Stimulated activated CD4-positive, alpha-beta T cell treated with anti-CD3 and anti-CD28 coated beads, Interleukin-15, amount 100 ng/mL, for 1 hour (primary cell): ENCODE measurements at places on chromosomes 6 and 20.

DNA sequence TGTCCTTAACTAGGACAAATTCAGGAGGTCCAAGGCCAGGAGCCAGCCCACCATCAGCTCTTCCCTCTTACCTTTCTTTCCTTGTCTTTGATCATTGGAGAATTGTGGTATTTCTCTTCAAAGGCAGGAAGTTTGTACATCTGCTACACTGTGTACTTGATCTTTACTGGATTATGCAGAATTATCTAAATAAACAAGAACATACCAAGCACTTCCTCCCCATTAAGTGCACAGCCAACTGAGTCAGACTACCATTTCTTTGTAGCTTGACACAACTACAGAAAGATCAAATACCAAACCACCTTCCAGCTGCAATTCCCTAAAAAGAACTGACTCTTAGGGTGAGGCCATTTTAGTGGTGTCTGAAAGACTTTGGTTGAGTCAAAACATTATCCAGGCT is 195.1 kb downstream of the HDGFL1 start:
- no peak for DNase-seq

DNA sequence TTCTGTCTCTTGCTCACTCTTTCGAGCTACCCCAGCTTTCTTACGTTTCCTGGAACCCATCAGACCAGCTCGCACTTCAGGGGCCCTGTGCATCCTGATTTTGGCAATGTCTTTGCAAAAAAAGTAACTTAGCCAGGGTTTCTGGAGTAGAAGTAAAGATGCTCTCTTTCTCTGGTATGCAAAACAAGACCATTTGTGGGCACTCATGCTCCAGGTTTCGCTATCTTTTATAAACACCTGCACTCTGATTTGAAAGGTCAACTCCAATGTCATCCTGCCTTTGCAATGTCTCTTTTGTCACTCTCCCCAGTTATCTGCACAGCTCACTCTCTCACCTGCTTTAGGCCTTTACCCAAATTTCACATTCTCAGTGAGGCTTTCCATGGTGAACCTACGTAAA is 869.1 kb downstream of the QKI start:
- DNase-seq: no peak

DNA sequence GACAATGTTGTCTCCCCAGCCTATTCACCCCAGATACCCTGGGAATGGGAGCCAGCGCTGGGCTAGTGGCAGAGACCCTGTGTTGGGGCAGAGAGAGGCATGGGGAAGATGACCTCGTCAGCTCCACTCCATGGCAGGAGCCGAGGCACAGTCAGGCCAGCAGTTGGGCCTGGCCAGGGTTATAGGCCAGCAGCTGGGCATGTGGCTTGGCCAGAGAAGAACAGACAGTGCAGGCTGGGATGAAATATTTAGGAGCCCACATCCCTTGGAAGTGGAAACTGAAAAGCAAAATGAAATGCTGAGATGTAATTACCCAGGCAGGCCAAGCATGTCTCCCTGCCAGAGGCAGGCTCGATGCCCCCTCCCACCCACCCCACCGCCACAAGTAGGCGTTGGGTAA is 70.0 kb downstream of the GRM4 start:
- no peak for DNase-seq

DNA sequence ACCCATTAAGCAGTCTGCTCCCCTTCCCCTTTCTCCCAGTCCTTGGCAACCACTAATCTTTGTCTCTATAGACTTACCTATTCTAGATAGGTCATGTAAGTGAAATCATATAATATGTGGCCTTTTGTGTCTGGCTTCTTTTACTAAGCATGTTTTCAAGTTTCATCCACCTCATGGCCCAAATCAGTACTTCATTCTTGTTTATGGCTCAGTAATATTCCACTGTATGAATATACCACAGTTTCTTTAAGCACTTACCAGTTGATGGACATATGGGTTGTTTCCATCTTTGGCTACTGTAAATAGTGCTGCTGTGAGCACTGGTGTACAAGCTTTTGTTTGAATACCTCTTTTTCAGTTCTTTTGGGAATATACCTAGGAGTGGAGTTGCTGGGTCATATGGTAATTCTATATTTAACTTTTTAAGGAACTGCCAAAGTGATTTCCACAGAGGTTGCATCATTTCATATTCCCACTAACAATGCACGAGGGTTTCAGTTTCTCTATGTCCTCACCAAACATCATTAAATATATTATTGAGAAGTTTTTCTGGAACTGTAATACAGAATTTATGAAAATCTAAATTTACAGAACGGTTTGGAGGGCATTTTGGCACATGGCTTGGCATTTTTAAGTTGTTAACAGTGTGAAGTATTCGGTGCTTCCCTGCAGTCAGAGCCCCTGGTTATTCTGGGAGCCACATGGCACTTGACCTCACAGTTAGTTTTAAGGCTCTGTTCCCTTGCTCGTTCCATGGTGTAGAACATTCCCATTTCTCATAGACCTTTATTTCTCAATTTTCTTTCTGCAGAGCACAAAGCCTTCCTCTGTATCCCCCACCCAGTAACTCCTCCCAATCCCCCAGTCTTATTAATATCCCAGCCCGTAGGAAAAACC is 27.0 kb upstream of the DTNBP1 start:
- DNase-seq: no peak

DNA sequence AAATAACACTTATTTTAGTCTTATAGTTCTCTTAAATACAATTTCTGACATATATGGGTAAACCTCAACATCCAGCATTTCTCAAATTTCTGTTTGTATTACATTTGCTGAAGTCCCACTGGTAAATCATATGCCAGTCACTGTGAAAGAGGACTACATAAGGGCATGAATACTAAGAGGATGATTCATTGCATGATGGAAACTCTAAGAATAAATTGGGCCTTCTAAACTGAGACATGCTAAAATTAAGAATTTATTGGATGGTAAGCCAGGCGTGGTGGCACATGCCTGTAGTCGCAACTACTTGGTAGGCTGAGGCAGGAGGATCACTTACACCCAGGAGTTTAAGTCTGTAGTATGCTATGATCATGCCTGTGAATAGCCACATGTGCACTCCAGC is 12.1 kb downstream of the DEFB123 start:
- DNase-seq: no peak

DNA sequence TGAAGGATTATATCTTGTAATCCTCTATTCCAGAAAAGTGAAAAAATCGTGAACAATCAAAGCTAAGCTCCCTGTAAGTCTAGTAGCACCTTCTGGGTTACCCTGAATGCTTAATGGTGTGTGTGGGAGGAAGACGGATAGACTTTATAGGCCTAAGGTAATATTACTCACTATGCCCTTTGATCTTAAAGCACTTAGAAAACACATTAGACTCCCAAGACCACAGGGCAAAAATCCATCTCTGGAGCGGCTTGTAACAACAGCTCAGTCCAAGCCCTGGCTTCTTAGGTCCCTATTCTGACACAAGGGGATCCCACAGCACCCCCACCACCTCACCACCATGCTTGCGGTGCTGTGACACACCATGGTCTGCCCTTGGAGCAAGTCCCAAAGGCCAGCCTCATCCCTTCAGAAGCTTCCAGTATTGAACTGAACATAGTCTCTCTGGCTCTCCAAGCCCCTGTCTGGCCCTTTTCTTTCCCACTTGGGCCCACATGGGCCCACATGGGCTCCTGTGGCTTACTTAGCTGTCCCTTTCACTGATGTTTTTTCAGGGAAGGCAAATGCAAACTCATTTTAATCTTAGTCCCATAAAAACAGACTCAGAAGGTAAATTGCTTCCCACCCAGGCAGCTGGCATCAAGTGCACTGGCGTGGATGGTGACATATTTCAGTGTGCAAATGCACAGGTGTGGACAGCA is 28.3 kb downstream of the C6orf132 start:
- DNase-seq: no peak

DNA sequence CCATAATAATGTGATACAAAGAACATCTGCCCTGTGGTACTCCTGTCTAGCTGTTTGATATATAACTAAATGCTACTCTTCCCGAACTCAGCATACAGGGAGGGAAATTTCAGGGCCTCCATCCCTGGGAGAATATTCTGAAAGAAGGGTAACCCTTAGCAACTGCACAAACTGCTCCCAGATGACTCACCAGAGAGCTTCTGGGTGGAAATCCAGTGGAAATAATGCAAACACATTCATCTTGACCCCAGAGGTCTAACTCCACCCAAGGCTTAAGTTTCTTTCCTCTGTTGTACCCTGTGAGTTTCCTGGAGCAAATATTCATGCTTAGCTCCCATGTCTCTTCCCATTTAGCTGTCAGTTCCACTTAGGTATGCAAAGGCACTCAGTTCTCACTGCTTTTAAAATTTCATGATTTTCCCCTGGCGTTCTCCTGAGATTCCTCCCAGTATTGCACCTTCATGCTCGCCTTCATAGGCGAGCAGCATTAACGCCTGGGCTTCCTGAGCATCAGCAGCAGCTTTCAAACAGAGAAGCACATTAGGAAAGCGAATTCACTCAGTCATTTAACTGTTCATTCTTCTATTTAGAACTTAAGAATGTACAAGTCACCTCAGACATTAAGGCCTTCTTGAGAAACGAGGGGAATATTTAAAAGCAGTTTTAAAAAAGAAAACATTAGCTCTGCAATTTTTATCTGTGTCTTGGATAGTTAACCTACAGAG is 43.8 kb upstream of the LAMA4 start:
- DNase-seq: no peak

GRCh38 chr20:20733943-20734342 is 21.5 kb upstream of the RALGAPA2 start:
- no peak for DNase-seq

DNA sequence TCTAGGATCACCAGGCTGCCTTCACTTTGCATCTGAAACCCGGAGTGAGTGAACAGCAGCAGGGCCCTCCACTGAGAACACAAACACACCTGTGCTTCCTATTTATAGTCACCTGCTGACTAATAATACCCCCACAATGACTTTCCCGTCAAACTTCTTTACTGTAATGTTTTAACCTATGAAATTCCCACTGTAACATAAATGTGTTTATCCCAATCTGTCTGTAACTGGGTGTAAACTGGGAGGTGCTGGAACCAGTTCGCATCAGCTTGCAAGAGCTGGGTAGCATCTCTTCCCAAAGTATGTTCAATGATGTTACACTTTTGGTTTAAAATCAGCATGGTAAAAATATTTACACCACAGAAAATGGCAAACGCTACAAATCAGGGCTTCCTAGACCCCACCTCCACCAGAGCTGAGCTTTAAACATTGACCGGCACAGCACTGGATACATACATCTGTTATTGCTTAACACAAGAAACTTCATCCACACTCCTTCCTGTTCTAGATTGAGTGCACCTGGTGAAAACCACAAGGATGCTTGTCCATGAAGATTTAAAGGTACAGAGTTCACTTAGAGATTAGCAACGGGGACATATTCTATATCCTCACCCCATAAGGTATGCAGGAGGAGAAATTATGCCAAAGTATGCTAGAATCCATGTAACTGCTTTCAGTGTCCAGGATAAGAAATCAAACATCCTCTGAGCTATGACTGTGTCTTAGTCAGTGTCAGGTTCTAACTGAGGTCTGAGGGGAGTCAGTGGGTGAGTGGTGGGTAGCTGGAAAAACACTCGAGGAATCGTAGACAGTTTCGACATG is 79.0 kb downstream of the ALDH8A1 start:
- DNase-seq: no peak

GRCh38 chr6:11224252-11224965 is 8.1 kb downstream of the NEDD9 start:
- DNase-seq: no peak

- DNase-seq: no peak
Measured at GRCh38 chr6:49430866-49431265, 32.2 kb downstream of the MMUT start.

GRCh38 chr6:137737836-137738596 is 129.0 kb upstream of the TNFAIP3 start:
- DNase-seq: no peak

DNA sequence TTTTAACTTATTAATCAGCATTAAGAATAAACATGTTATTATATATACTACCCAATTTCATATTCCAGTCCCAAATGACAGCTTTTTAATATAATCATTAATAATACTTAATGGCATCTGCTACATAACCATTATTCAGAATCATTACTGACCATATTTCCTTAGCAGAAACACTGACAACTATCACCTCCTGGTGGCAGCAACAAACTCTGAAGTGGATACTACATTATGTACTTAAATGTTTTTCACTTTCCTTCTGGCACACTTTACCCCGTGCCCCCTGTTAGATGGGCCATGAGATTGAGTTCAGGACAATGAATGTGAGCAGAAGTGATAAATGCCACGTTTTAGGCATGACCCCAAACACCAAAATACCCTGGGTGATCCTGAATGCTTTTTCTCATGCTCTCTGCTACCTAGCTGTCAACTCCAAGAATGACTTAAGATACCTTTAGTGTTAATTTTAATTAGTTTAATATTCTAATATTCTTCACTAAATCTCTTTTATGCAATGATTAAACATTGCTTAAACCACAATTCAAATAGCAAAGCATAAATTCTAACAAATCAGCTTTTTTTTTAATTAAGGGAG is 77.1 kb downstream of the LMBRD1 start:
- no peak for DNase-seq

DNA sequence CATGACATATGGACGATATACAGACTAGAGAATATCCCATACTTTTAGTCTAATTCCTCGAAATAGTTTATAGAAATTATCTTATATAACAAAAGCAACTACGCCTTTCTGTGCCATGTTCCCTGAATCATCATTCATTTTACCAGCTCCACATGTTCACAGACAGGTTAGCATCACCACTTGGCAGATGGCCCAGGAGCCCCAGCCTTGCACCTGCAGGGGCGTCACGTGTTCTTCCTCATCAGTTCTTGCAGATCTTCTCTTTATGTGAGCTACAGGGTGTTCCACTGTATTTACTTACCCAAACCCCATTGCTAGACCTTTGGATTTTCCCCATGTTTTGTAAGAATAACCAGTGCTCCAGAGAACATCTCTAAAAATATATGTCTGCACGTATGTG is 12.6 kb upstream of the BNIP5 start:
- DNase-seq: no peak

- DNase-seq: no peak
Measured at GRCh38 chr6:47464052-47464451, 13.5 kb upstream of the CD2AP start.

- DNase-seq: no peak
Measured at GRCh38 chr20:25394276-25394675, 3.6 kb upstream of the ABHD12 start.

DNA sequence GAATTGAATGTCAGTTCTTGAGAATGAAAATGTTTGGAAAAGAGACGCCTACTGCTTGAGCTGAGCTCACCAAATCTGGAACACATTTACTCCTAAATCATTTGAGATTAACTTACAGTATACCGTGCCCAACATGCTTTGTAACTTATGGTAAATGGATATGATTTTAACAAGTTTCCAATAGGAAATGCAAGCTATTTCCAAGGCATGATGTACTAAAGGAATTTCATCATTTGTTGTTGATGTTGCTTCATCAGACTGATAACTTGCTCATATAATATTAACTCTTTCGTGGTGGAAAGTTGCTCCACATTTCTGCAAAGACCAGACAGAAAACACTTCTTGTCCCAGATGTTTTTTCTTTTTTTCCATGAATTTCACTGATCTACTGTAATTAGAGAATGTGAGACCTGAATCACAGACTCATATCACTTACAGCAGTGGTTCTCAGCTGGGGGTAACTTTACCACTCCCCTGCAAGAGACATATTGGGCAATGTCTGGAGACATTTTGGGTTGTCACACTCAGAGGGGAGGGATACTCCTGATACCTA is 116.6 kb upstream of the TRAF3IP2 start:
- no peak for DNase-seq

GRCh38 chr6:43639984-43640800 is 4.6 kb downstream of the MAD2L1BP start:
- DNase-seq: no peak

GRCh38 chr20:36454332-36454697 is 87.0 kb upstream of the MYL9 start:
- no peak for DNase-seq
